ENCODE measurements at places on chromosomes 2 and 18. TPM values are rescaled to one million over a fixed set of nuclear protein-coding genes. Genes with fewer than 3 reads are reported as not detected.

The GCA gene
- 10.7 TPM for total RNA-seq

The LGALSL gene
- 2.3 TPM for total RNA-seq

The REG3G gene
- total RNA-seq, result not detected

The GPR75 gene
- total RNA-seq, result 4.7 TPM

The CEP68 gene
- total RNA-seq, result 21.4 TPM

The EML6 gene
- total RNA-seq, result 2.1 TPM

The KCNG2 gene
- not detected for total RNA-seq

The NEB gene
- total RNA-seq, result 3.6 TPM

The MRO gene
- total RNA-seq, result not detected

The AMER3 gene
- not detected for total RNA-seq

The CDH19 gene
- total RNA-seq, result not detected

The RAX gene
- total RNA-seq, result not detected

The RGPD4 gene
- total RNA-seq, result 0.09 TPM
